ENCODE measurements at places on chromosomes 4 and X. TPM values are rescaled to one million over a fixed set of nuclear protein-coding genes. Genes with fewer than 3 reads are reported as not detected.

The ADRA2C gene
- total RNA-seq = 1.6 TPM

The L1CAM gene
- 0.66 TPM for total RNA-seq

The SULT1E1 gene
- 0.59 TPM for total RNA-seq

The TNIP2 gene
- 46.4 TPM for total RNA-seq

The GAGE12F gene
- total RNA-seq = not detected

The XAGE2 gene
- not detected for total RNA-seq

The TMEM47 gene
- total RNA-seq = 36.8 TPM

The FGA gene
- not detected for total RNA-seq

The TSPAN7 gene
- 25.9 TPM for total RNA-seq

The SLC25A43 gene
- 16.3 TPM for total RNA-seq

The NPY2R gene
- 11.4 TPM for total RNA-seq

The RRH gene
- total RNA-seq = 0.66 TPM

The DUSP9 gene
- total RNA-seq = not detected

The SLC25A53 gene
- 16.4 TPM for total RNA-seq

The GJB1 gene
- total RNA-seq = 1.8 TPM

The TREX2 gene
- total RNA-seq = 1.0 TPM

The KLB gene
- 2.0 TPM for total RNA-seq

The RHOH gene
- total RNA-seq = 5.0 TPM

The NR3C2 gene
- total RNA-seq = 13.8 TPM

The HSD17B13 gene
- total RNA-seq = 1.6 TPM

The PTPN13 gene
- total RNA-seq = 49.6 TPM

The ZMAT1 gene
- total RNA-seq = 32.8 TPM

The SPANXD gene
- not detected for total RNA-seq

The CT47A7 gene
- not detected for total RNA-seq

The MAGEE1 gene
- total RNA-seq = 2.6 TPM

Measured in breast epithelium (tissue), 4 donors.